ENCODE measurements at places on chromosomes 7 and 10.

DNA sequence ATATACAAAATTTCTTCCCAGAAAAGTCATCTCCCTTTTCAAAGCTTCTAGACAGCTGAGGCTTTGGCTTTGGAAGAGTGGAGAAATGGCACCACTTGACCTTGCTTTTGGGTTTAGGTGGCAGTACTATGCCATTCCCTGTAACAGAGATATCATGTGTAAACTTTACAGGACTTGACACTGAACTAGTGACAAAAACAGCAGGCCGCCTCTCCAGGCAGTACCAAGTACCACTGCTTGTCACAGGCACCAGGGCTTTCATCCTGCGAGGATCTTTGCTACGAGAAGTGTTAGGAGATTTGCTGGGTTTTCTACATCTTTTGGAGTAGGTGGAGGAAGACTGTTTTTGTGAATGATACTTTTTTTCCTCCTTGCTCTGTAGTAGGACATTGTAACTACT, 32.6 kb upstream of the ANLN start:
- DNase-seq: no peak

- DNase-seq: no peak
Measured at GRCh38 chr10:6711408-6711841, 131.3 kb upstream of the PRKCQ start.

DNA sequence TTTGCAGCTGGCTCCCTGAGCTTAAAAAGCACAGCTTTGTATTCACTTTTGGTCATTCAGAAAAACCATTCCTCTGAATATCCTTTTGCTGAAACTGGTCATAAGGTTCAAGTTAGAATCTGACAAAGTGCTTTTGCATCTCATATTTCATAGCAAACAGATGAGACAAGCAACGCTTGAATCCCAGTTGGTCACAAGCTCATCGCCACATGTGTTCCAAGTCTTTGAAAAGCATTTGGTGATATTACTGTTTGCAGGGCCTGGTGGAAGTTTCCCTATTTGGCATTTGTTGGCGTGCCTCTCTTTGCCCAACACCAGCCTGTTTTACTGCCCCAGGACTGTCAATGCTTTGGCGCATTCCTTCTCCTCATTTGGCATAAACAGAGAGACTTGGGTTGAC, 10.3 kb downstream of the TACC2 start:
- no peak for DNase-seq

DNA sequence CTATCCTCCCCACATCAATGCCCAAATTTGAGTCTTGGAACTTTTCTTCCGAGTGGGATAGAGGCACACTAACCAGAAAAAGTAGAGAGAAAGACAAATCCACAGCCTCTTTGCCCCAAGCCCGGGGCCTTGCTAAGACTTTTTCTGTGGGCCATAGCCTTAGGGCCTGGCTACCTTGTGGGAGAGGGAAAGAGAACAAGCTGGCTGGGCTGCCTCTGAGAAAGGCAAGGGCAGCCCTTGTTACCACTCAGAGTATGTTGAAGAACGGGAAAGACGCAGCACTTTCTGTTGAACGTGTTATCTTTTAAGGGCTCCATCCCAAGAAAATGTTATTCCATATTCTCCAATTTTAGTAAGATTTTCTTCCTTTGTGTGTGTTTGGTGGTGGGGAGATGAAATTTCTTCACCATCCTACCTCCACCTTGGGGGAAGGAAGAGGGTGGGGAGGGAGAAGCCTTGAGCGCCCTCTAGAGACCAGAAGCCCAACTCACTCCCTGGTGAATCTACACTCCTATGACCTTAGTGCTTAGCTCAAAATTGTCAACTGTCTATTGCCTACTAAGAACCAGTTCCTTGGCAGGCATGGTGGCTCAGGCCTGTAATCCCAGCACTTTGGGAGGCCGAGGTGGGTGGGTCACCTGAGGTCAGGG, 3.9 kb upstream of the NRF1 start:
- peak; percentile 71 for DNase-seq

- no peak for DNase-seq
Measured at GRCh38 chr10:34889004-34889869, 74.1 kb upstream of the PARD3 start.

DNA sequence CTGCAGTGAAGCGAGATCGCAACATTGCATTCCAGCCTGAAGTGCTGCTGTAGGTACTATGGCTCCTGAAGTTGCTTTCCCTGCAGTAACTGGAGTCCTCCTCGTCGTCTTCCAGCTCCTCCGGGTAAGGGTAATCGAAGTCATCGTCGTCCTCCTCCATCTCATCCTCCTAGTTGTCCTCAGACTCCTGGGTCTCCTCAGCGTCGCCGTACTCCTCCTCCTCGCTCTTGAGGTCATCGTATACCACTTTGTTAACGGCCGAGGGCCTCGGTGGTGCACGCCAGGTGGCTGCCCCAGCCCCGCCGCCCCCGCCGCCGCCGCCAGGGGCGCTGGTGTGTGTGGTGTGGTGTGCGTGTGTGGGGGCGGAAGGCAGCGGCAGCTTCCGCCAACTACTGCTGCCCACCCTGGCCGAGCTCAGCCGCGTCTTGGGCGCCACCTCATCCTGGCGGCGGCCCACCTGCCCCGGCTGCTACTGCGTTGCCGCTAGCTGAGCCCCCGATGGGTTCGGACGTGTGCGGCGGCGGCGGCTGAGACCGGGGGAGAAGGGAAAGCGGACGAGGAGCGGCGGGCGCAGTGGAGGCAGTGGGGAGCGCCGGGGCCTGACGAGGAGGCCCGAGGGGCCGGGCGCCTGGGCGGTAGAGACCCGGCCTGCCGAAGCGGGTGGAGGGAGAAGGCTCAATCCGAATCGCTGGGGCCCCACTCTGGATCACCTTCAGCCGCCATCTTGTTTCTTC, 11.8 kb upstream of the ACBD5 start:
- peak; percentile 86 for DNase-seq

GRCh38 chr10:48253970-48254657, 20.4 kb downstream of the FRMPD2 start:
- no peak for DNase-seq

DNA sequence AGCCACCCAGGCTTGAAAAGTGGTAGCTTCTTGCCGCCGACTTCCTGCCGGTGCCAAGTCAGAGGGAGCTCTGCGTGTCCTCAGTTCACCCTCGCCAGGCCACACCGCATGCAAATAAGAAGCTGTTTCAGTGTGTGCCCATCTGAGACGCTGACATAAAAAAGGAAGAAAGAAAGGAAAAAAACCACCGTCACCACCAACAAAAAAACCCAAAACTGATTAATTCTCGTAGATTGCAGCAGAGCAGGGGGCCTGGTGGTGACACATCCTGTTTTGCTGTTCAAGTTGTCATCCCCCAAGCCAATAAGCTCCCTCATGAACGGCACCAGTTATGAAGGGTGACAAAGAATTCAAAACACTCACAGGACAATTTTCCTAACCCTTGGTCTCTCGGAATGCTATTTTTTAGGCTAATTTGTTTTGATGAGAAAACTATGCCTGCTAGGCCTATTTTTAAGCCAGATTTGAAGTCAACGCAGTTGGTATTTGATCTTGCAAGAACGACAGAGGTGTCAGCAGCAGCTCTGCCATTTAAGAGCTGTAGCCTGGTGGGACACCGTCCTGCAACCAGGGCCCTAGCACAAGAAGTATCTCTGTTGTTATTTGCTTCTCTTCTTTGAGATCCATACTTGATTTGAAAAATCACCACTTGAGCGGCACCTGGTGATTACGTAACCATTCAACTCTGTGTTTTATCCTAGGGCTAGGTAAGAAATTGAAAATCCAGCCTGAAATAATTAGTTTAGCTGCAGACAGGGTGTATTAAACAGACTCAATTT, 145.6 kb downstream of the PFKFB3 start:
- DNase-seq: no peak

DNA sequence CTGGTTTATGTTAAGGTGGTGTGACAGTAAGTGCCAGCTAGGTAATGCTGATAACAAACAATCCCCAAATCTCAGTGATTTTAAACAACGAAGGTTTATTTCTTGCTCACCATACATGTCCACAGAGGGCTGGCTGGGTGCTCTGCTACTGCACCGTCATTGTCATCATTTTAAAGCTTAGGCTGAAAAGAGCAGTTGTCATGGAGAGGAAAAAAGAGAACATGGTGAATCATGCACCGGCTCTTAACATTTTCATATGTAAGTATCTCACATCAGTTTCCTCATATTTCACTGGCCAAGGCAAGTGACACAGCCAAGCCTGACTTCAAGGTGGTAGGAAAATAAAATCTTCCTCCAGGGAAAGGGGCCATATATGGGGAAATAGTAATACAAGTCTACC, 746.9 kb downstream of the SORCS3 start:
- no peak for DNase-seq

Data from WTC11 (cell line).